ENCODE measurements at places on chromosomes 6 and 20.

GRCh38 chr6:111592726-111593511 is 12.8 kb downstream of the TRAF3IP2 start:
- no peak for DNase-seq

GRCh38 chr6:134593887-134594286 is 276.0 kb upstream of the SGK1 start:
- no peak for DNase-seq

- DNase-seq, result no peak
Observed at GRCh38 chr20:12315652-12316051, 398.0 kb downstream of the BTBD3 start.

GRCh38 chr6:136750696-136751521 is 41.4 kb downstream of the MAP3K5 start:
- no peak for DNase-seq

DNA sequence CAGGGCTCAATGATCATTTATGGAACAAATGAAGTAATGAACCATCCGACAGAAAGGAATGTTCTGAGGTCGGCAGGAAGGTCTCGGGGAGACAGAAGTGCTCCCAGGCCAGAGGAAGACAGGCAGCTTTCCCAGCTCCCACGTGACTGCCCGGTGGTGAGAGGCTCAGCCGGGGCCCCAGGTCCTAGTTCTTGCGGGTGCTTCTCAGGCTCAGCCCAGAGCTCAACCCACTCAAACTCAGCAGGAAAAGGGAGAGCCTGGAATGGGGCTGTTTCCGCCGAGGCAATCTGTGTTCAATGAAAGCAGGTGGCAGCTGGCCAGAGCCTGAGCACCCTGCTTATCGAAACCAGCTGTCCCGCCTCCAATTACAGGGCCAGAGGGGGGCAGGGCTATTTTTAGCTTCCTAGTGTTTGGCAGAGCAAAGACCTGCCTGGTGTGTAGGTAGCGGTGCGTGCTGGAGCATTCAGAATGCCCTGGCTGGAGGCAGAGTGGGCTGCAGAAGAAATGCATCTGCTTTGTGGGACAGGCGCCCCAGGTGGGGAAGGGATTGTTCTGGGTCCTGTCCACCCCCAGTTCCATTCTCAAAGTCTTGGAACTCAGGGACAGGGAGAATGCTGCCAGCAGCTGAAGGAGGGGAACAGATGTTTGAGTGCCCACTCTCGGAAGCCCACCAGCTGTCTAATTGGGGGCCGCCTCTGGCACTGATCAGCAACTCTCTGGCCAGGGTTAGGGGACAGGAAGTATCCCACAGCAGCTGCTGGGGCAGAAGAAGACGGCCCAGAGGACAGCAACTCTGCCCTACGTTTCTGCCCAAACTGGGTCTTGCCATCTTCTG is 145.1 kb downstream of the PREX1 start:
- peak; percentile 80 for DNase-seq

GRCh38 chr20:52313341-52313963 is 121.9 kb upstream of the ZFP64 start:
- DNase-seq, result no peak

DNA sequence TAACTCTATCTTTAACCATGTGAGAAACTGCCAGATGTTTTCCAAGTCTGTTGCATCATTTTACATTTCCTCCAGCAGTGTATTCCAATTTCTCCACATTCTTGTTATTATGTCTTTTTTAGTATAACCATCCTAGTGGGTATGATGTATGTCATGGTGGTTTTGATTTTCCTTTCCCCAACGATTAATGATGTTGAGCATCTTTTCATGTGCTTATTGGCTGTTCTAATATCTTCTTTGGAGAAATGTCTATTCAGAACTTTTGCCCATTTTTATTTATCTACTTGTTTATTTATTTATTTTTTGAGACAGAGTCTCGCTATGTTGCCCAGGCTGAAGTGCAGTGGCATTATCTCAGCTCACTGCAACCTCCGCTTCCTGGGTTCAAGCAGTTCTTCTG is 4.3 kb upstream of the C6orf62 start:
- DNase-seq, result no peak

DNA sequence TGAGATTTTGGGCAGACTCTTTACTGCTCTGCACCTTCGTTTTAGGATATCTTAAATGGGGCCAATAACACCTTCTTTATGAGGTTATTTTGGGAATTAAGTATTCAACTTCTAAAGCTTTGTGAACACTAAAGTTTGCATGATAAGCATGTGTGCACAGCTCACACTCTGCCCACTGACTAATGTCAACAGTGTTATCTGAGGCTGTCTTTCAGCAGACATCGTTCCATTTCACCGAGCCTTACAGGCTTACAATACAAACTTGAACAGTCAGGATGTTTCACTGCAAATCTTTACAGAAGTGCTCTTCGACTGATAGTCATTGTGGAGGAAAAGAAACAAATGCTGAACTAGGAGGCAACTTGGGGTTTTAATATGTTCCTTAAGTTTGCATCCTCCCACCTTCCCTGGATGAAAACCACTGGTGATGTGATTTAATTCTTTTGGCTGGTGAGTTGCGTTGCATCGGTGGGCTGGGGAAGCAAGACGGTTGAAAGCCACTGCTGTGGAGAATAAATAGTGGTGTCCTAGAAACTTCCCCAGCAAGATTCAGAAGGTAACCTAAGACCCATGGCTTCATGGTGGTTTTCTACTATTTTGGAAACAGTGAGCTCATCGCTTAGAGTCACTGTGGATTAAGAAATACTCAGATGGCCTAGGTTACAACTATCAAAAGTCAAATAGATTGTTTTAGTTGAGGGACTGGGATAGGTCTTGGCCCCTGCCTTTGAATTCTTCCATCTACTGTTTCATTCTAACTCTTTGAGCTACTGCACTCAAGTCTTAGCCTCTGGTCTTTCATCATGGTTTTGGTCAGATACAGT is 167.2 kb upstream of the MAP3K7 start:
- no peak for DNase-seq

GRCh38 chr6:2634139-2634964 is 116.4 kb downstream of the MYLK4 start:
- DNase-seq, result peak; percentile 91

DNA sequence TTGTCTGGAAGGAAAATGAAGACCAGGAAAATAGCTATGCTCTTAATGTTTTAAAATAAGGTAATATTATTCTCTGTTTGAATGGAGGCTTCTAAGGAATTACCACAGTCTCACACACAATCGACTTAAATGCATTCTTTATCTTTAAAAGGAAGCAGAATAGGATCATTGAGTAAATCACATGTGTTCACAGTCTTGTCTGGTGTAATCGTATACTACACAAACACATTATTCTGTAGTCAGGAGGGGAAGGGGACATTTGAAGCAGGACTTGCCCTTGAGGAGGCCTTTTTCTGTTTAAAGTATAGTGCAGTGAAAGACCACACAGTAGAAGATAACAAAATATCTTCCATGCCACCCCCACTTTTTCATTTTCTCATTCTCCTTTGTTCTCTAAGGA is 20.6 kb upstream of the REV3L start:
- DNase-seq, result no peak

- no peak for DNase-seq
Observed at GRCh38 chr20:57570920-57571319, 10.0 kb downstream of the PCK1 start.

DNA sequence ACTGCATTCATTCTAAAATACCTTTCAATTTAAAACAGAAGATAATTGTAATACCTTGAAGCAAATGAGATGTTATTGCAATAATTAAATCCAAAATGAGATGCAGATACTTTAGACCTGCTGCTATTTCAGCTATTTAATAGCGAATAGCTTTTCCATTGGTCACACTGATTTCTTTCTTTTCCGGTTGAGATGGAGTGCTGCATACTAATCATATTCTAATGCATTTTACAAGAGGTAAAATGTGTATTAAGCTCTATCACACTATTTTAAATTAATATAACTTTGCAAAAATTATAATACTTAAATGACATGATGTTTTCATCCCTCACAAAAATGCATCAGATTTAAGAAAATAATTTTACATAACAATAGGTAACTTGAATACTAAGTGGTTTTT is 74.0 kb downstream of the ADGRB3 start:
- no peak for DNase-seq

GRCh38 chr6:41097467-41098090 is 24.8 kb downstream of the NFYA start:
- no peak for DNase-seq

DNA sequence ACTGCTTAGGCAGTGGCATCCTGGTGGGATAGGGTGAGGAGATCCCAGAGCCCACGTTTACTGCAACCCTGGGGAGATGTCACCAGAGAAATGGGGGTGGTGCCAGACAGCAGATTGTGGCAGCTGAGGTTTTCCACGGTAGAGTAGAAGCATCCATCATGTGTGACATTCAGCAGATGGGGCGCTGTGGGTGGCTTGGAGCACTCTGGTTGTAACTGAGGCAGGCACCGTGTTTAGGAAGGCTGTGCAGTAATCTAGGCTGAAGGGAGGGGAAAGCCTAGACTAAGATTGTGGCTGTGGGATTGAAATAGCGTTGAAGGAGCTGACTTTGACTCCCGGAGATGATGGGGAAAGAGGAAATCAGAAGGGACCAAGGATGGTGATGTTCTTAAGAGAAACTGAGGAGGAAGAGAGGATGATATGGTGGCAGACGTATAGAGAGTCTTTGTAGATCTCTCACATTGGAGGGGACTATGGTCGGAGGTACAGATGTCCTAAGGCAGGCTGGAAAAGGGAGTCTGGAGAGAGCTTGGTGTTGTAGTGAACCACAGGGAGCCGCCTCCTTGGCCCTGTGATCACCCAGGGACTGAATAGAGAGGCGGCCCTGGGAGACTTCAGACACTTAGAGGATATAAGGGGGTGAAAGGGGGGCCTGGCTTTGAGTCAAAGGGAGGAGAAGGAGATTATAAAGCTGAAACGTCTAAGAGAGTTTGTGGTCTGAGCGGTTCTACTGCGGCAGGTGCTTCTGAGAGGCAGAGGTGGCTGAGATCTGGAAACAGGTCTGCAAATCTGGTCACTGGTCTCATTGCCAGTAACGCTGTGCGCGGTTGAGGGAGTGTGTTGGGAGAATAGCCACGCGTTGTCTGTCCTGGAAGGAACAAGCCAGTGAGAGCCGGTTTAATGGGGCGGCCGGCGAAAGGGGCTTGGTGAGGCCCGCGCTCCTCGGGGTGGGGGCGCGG is 792 bp upstream of the MICA start:
- DNase-seq, result no peak

GRCh38 chr20:36400909-36401735 is 95.0 kb downstream of the DLGAP4 start:
- no peak for DNase-seq

DNA sequence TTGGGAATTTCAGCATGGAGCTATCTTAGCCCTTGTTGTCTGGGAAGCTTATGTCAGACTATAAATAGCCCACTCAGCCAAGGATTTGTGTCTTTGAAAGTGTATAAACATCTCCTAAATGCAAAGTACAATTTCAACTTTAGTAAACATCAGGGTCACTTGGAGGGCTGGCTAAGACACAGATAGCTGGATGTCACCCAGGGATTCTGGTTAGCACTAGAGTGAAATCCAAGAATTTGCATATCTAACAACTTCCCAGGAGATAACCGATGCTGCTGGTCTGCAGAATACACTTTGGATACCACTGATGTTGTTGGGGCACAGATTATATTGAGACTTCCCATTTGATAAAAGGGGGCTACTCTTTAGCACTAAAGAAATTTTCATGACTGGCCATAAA is 130.9 kb downstream of the PAX1 start:
- DNase-seq, result no peak
